NCI-H2029 (cell line): ENCODE measurements at places on chromosomes 12 and 14.

GRCh38 chr14:91392623-91393303 is 24.9 kb downstream of the CCDC88C start:
- DNase-seq, result no peak

- DNase-seq, result no peak
Observed at GRCh38 chr14:99891900-99892299, 98.7 kb downstream of the EML1 start.

DNA sequence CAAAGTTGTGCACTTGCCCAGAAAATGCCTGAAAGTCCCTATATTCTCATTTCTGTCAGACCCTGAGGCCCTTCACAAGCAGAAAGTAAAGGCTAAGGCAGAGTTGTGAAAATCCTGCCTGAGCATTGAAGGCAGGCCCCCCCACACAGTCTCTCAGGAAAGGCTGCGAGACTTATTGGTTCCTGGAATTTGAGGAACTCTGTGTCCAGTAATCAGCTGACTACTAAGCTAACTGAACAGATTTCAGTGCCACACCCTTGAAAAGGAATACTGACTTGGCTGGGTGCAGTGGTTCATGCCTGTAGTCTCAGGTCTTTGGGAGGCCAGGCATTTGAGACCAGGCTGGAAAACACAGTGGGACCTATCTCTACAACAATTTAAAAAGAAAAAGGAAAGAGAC is 21.1 kb upstream of the PPP2R5E start:
- DNase-seq, result no peak

DNA sequence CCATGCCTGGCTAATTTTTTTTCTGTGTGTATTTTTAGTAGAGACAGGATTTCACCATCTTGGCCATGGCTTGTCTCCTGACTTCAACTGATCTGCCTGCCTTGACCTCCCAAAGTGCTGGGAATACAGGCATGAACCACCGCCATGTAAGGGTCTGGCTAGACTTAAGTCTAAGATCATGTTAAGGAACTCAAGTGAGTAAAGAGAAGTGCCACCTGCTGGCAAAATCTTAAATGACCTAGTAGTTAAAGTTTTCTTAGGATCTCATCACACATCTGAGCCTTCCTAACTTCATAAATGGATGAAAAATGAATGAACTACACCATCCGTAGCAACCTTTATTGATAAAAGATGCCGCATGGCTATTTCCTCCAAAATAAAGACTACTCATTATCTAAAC is 1.7 kb upstream of the C12orf56 start:
- no peak for DNase-seq

GRCh38 chr14:33682760-33683159 is 268.1 kb downstream of the EGLN3 start:
- no peak for DNase-seq

DNA sequence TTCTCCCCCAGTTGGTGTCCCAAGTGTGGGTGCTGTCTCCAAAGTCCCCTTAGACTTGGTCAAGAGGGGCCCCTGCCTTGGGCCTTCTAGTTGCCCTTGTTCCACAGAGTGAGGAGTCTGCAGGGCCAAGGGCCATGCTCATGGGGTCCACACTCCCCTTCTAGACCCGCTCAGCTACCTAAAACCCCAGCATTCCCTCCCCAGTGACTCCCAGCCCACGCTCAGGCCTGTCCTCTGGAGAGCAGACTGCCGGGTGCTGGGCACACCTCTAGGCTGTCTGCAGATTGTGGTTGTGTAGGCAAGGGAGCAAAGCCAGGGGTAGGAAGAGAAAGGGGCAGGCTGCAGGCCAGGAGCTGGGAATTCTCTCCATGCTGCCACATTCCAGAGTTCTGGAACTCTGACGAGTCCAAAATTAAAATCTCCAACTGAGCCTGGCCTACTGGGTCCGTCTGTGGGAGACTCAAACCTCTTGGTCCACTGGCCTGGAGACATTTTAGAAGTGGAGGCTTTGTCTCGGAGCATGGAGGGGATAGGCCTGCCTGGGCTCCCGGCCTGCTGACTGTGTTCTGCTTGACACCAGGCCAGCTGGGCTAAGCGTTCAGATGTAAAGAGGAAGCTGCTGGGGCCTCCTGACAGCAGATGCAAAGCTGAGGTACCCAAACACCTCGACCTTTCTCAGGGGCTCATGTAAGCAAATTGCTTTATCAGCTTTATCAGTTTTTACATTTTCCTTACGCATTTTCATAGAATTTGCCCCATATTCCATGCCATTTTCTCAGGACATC is 13.7 kb upstream of the KRT5 start:
- DNase-seq, result no peak

- DNase-seq, result no peak
Observed at GRCh38 chr12:98385641-98386040, 129.7 kb upstream of the TMPO start.

DNA sequence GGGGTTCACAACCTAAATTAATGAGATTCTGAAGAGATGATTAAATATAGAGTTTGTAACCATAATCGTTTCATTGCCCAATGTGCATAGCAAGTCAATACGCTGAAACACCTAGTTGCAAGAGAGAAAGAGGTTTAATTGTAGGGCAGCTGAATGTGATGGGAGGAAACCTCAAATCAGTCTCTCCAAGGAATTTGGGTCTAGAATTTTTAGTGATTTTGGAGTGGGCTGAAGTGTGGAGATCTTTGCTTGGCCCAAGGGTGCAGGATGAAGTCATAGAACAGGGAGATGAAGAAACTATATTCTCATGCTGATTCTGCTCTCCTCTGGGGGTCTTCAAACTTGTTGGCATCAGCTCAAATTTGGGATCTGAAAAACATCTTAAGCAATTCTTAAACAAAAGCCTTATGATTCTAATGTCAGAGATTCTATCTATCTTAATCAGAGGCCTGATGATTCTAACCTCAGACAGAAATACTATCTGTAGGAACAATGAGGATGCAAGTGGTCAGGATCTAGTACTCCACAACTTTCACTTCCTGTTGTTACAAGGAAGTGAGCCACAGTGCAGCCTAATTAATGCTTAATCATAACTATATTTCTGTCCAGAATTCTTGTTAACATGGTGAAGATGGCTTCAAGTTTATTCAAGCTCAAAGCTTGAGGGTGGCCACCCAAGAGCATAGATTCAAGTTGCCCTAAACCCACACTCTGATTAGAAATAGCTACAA is 80.2 kb upstream of the FUT8 start:
- no peak for DNase-seq

GRCh38 chr12:23028158-23028802 is 403.3 kb downstream of the ETNK1 start:
- DNase-seq, result no peak

- DNase-seq, result no peak
Observed at GRCh38 chr12:22116376-22116775, 70.4 kb downstream of the CMAS start.

- peak; percentile 79 for DNase-seq
Observed at GRCh38 chr12:115394496-115395220, 710.7 kb upstream of the TBX3 start.

- DNase-seq, result peak; percentile 46
Observed at GRCh38 chr14:23361320-23361719, 3.7 kb downstream of the EFS start.

GRCh38 chr12:28770322-28770721 is 378.8 kb upstream of the FAR2 start:
- no peak for DNase-seq

GRCh38 chr14:26820572-26820971 is 222.7 kb upstream of the NOVA1 start:
- no peak for DNase-seq

GRCh38 chr12:74741112-74741511 is 203.5 kb downstream of the ATXN7L3B start:
- DNase-seq, result no peak

GRCh38 chr12:47158792-47159191 is 79.0 kb upstream of the AMIGO2 start:
- DNase-seq, result no peak

DNA sequence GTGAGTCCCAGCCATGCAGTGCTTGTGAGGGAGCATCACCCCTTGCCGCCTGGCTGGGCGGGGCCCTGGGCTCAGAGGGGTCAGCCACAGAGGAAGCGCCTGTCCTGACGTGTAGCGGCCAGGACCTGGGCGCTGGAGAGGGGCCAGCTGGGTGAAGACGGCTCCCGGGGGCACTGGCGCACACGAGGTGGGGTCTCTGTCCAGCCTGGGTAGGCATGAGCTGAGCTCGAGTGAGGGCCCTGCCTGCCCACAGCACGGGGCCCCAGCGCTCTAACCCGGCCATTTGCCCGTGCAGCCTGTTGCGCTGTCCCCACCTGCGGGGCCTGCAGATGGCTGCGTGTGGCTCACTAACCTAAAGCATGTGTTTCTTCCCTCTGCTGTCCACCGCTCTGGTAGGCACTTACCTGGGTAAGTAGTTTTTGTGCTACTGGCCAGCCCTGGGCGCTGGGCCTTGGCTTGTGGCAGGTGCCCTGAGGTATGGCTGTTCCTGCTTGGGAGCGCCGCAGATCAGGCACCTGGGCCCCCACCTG is 6.6 kb upstream of the CRIP2 start:
- no peak for DNase-seq

DNA sequence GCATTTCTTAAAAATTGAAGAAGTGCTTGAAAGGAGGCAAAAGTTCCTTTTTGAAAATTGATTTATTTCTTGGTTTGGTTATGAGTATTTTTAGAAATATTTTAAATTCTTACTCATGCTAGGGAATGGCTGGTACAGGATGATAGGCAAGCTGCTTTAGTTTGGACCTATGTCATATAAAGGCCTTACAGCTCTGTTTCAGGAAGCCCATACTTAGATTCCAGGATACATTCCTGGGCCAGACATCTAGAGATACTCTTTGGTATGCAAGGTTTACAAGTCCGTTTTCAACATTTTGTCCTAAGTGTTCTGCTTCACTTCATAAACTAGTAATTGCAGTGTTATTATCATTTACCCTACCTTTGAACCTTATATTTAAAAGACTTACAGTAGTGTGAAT is 186.8 kb downstream of the FUT8 start:
- no peak for DNase-seq

GRCh38 chr14:101250336-101250947 is 310.9 kb upstream of the DIO3 start:
- no peak for DNase-seq

- DNase-seq, result no peak
Observed at GRCh38 chr14:22538671-22539228, 50.3 kb downstream of the DAD1 start.

- no peak for DNase-seq
Observed at GRCh38 chr12:116558280-116559161, 660 bp upstream of the MAP1LC3B2 start.

- DNase-seq, result peak; percentile 21
Observed at GRCh38 chr12:50765095-50765911, 1.4 kb downstream of the ATF1 start.

DNA sequence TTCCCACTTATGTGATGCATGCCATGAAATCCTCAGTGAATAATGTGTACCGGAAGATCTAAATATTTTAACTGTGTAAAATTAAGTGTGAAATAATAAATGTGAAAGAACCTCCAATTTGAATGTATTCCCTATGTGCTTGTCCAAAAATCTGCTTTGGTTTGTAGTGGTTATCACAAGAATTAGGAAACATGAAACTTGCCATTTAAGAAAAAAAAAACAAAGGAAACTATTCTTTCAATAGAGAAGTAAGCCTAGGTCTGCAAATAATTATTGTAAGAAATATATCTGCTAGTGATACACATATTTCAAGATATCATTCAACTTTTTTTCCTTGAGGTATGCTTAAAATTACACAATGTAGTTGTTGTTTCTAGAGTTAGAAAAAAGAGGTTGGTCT is 500.4 kb downstream of the SLC6A15 start:
- DNase-seq, result no peak

GRCh38 chr14:93743270-93744060 is 44.8 kb downstream of the PRIMA1 start:
- no peak for DNase-seq

GRCh38 chr12:131370791-131371347 is 340.0 kb upstream of the SFSWAP start:
- no peak for DNase-seq

- DNase-seq, result no peak
Observed at GRCh38 chr12:57604454-57604991, at the start of gene DTX3. DTX3 (plus strand) TSS chr12:57604824; CDS start chr12:57606518, 1,694 bp downstream.

DNA sequence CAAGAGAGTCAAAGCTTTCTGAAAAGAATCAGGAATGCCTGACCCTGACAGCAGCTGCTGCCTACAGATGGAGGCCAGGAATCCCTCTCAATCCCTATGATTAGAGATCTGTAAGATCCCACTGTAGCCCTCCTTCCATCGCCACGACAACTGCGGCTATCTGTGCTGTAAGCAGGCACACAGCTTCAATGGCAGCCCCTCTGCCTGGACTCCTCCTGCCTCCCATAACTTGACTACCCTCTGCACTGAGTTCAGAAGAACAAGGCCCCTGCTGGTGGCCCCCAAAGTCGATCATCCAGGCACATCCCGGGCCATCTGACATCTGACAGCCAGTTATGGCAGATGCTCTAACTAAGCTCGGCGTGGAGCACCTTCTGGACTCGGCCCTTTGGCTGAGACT is 2.9 kb downstream of the CLMN start:
- no peak for DNase-seq

DNA sequence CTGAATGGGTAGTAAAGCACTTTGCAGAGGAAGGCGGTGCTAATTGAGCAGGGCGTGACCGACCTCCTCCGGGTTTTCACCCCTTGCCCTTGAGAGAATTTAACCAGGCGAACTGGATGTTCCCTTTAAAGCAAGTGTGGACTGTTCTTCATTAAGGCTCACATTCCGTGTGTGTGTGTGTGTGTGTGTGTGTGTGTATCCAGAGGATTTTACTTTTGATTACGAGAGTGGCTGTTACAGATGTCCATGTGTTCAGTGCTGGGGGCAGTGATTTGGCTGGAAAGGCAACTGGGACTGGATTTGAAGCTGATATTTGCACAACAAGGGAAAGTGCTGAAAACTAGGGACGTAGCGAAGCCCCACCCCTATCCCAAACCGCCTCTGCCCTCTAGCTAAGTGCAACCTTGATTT is 2.2 kb downstream of the TMEM132C start:
- no peak for DNase-seq

DNA sequence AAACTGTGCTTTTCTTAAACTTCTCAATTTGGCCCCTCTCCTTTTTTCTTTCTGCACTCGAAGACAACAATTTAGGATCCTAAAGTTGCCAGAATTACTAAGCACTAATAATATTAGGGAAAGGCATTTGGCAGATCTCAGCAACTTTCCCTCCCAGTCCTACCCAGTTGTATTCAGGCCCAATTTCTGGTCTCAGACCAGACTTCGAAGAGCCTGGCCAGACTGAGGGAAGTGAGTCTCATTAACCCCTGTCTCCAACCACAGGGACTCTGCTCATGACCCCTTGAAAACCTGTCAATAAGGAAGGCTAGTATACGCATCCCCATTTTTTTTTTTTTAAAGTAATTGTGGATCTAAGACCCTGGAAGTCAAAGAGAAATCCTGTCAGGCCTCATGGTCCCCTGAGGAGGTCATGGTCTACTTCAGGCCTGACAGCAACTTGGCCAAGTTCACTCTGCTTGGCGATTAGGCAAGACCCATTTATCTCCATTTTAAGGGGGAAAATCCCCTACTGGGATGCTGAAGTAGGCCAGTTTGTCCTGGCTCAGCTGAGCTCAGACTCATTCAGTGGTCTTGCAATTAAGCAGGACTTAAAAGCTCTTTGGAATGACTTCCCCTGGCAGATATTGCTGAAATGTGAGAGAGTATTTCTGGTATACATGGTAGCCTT is 521.0 kb downstream of the FUT8 start:
- no peak for DNase-seq
